ENCODE measurements at places on chromosomes 16 and 17.

DNA sequence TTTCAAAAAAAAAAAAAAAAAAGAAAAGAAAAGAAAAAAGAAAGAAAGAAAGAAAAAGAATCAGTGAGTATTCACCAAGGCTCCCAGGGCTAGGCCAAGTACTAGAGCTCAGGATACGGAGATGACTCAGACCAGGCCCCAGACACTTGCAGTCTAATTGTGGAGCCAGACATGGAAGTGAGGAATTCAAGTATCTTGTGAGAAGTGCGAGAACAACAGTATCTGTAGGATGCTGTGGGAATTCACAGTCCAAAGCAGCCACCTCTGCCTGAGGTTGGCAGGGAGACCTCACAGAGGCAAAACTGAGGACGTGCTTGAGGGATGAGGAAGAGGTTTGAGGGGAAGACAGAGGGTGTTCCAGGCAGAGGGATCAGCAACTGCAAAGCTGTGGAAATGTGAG, 14.0 kb upstream of the ALDOA start:
- no peak for DNase-seq

- DNase-seq, result no peak
These were observed 20.8 kb upstream of the KRT10 start for GRCh38 chr17:40843242-40843641.

GRCh38 chr17:81923302-81924260, 4.0 kb downstream of the MAFG start:
- no peak for DNase-seq

DNA sequence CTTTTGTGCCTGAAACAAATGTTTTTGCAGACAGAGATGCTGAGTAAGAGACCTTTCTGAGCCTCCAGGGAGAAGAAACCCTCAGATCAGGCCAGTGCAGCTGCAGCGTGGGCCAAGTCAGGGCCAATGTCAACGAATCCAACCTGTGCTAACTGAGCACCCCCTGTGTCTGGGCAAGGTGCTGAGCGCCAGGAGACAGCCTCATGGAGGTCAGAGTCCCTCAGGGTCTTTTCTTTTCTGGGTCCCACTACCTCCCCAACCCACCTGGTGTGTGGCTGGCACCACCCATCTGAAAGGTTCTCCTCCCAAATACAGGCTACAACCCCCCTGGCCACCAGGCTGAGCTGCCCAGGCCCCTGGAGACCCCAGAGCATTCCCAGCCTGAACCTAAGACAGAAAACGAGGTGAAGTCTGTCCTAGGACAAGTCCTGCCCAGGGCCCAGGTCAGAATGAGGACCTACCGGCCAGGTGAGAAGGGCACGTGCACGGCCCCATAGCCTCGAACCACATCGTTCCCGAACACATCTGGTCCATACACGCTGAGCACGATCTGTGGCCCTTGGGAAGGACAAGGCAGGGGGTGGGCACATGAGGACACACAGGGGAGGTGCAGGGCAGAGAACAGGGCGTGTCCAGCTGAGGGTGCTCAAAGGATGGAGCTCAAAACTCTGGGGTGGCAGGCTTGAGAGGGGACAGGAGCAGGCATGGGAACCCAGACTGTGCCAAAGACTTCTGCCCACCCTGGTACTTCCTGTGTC, 15.0 kb downstream of the B9D1 start:
- DNase-seq, result no peak

GRCh38 chr17:55068862-55069811, 100.6 kb downstream of the STXBP4 start:
- DNase-seq, result no peak

GRCh38 chr17:19631905-19632304, 16.6 kb upstream of the ALDH3A2 start:
- DNase-seq, result no peak
